ENCODE measurements at places on chromosomes 16 and 17. TPM values are rescaled to one million over a fixed set of nuclear protein-coding genes. Genes with fewer than 3 reads are reported as not detected.

The SPAG5 gene
- total RNA-seq: 146 TPM

The NOG gene
- total RNA-seq: 1.1 TPM

The SLC12A3 gene
- not detected for total RNA-seq

The COIL gene
- 23.4 TPM for total RNA-seq

The NSRP1 gene
- 23.8 TPM for total RNA-seq

The QRICH2 gene
- 3.2 TPM for total RNA-seq

The P2RX5 gene
- total RNA-seq: 6.4 TPM

The DLG4 gene
- 48.0 TPM for total RNA-seq

The GJD3 gene
- total RNA-seq: 2.3 TPM

The KRT33B gene
- not detected for total RNA-seq

The CCL16 gene
- not detected for total RNA-seq

The TPSD1 gene
- 0.31 TPM for total RNA-seq

DNA sequence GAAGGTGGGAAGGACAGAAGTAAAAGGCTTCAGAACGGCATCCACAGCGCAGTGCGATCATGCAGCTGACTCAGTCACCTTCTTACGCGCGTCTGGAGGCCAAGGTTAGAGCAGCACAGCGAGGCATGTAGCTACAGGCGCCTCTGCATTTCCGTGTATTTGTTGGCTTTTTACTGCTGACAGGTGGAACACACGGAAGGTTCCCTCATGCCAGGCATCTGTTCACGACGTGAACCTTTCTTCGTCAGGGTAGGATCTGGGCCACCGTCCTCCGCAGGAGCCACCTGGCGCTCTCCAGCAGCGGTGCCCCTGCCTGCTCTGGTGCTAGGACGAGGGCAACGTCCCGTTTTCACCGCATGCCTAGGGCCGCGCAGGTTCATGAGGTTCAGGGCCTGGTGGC lies 15.3 kb downstream of the TMEM204 start:
- H3K36me3 ChIP-seq: no peaks in the 10 kb centered on the region
- no peak for DNase-seq

DNA sequence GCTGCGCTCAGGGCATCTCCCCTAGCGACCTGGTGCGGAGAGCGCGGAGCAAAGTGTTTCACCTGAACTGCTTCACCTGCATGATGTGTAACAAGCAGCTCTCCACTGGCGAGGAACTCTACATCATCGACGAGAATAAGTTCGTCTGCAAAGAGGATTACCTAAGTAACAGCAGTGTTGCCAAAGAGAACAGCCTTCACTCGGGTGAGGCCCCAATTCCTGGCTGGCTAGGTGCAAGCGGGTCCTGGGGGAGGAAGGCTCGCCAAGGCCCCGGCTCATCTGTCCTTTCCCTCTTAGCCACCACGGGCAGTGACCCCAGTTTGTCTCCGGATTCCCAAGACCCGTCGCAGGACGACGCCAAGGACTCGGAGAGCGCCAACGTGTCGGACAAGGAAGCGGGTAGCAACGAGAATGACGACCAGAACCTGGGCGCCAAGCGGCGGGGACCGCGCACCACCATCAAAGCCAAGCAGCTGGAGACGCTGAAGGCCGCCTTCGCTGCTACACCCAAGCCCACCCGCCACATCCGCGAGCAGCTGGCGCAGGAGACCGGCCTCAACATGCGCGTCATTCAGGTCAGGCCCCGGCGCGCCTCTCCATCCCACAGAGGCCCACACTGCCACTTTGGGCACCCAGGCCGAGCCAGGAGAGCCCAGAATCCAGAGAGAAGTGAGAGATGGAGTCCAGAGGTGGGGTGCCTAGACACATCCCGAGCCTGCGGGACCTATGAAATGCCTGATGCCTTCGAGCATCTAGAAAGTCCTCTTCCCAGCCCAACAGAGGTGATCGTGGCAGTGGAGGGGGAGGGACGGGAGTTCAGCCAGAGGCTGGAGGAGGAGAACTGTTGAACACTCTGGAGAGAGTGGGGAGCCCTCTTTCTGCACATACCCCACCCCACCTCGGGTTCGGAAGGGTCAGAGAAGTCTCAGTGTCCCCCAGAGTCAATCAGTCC lies 3.3 kb downstream of the LHX1 start:
- peaks cover 99% of the 10 kb centered on the region for H3K27me3 ChIP-seq
- no peak overlapping the region for H3K27ac ChIP-seq
- H3K4me3 ChIP-seq: peak overlapping the region; percentile 18
- DNase-seq: peak; percentile 36
- H3K4me1 ChIP-seq: peaks cover 68% of the 10 kb centered on the region

DNA sequence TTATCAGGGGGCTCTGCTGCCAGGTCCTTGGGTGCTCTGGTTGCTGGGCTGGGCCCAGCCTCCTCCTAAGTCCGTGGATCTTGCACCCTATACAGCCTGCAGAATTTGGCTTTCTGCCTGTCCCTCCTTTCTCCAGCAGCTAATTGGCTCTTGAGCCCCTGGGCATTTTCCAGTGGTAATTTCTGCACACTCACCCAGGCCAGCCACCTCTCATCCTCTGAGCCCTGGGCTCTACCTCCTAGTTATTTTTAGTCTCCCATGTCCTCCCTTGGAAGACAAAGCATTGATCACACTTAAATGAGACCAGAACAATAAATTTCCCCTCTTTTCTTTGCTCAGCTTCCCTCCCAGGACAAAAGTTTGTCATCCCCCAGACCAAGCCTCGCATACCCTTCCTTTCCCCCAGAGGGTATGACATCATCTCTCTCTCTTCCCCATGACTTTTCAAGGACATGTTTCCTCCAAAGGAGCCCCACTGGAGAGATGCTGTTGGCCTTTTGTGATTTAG lies 38.1 kb downstream of the C17orf75 start:
- H3K27ac ChIP-seq: peak overlapping the region; percentile 76
- no peaks in the 10 kb centered on the region for H3K27me3 ChIP-seq
- DNase-seq: no peak
- 0 out of 2 replicates have a peak, but pooled peaks cover 2% of the 10 kb centered on the region for H3K36me3 ChIP-seq
- peaks cover 57% of the 10 kb centered on the region for H3K4me1 ChIP-seq
- H3K4me3 ChIP-seq: peak overlapping the region; percentile 1

- H3K27me3 ChIP-seq: peaks cover 28% of the 10 kb centered on the region
- H3K36me3 ChIP-seq: peaks cover 19% of the 10 kb centered on the region
- H3K4me3 ChIP-seq: peak overlapping the region; percentile 77
- no peak for DNase-seq
- H3K27ac ChIP-seq: no peak overlapping the region
Observed at GRCh38 chr16:30444231-30445148, 1.2 kb downstream of the SEPHS2 start.

GRCh38 chr17:65559804-65560627 lies 1.4 kb downstream of the AXIN2 start:
- DNase-seq: peak; percentile 58
- H3K4me1 ChIP-seq: peaks cover 16% of the 10 kb centered on the region
- no peak overlapping the region for H3K4me3 ChIP-seq
- H3K27me3 ChIP-seq: peaks cover 18% of the 10 kb centered on the region

GRCh38 chr16:79473456-79473855 lies 127.1 kb downstream of the MAF start:
- no peak for DNase-seq
- no peak overlapping the region for H3K4me3 ChIP-seq
- H3K36me3 ChIP-seq: no peaks in the 10 kb centered on the region
- no peaks in the 10 kb centered on the region for H3K4me1 ChIP-seq

DNA sequence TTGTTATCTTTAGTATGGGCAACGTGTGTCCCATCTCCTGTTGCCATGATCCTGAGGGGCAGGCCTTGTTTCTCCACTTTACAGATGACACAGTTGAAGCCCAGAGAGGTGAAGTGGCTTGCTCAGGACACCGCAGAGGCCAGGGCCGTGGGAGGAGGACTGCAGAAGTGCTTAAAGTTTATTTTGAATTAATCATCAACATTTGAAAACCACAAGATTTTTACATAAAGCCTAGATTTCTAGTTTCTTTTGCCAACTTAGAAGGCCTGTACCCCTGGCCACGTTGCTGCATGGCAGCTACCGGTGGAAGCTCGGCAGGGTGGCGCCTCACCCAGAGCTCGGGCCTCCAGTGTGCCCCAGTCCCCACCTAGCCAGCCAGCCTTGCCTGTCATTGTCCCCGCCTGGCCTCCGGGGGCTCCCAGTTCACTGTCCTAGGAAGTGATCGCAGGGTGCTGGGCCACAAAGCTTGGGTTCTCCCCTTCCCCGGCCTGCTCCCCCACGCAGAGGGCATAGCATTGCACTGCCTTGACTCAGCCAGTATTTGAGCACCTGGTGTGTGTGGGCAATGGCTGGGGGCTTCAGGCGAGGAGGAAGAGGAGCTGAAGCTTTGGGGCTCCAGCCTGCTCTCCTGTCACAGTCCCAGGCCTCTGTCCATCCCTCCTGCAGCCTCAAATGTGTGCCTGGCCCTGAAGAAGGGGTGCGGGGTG lies 14.8 kb upstream of the ADCY7 start:
- no peaks in the 10 kb centered on the region for H3K36me3 ChIP-seq
- peaks cover 25% of the 10 kb centered on the region for H3K4me1 ChIP-seq
- H3K27ac ChIP-seq: no peak overlapping the region

DNA sequence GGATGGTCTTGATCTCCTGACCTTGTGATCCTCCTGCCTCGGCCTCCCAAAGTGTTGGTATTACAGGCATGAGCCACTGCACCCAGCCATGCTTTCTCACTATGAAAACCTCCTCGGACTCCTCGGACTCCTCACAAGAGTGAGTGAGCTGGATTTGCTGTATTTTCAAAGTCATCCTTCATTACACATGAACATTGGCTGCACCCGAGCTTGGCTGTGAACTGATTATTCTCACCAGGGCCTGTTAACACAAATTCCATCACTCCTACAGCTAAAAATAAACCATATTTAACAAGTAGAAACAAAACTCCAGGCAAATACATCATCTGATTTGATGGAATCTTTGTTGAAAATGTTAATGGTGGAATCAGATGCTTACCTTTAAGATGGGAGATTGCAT lies 50.3 kb downstream of the PITPNC1 start:
- 0 out of 2 replicates have a peak, but pooled peaks cover 6% of the 10 kb centered on the region for H3K36me3 ChIP-seq
- H3K4me1 ChIP-seq: peaks cover 12% of the 10 kb centered on the region
- no peaks in the 10 kb centered on the region for H3K27me3 ChIP-seq

- no peaks in the 10 kb centered on the region for H3K27me3 ChIP-seq
- H3K4me3 ChIP-seq: no peak overlapping the region
- no peaks in the 10 kb centered on the region for H3K36me3 ChIP-seq
- H3K4me1 ChIP-seq: peaks cover 14% of the 10 kb centered on the region
Observed at GRCh38 chr17:43428524-43428923, 29.7 kb downstream of the ARL4D start.

DNA sequence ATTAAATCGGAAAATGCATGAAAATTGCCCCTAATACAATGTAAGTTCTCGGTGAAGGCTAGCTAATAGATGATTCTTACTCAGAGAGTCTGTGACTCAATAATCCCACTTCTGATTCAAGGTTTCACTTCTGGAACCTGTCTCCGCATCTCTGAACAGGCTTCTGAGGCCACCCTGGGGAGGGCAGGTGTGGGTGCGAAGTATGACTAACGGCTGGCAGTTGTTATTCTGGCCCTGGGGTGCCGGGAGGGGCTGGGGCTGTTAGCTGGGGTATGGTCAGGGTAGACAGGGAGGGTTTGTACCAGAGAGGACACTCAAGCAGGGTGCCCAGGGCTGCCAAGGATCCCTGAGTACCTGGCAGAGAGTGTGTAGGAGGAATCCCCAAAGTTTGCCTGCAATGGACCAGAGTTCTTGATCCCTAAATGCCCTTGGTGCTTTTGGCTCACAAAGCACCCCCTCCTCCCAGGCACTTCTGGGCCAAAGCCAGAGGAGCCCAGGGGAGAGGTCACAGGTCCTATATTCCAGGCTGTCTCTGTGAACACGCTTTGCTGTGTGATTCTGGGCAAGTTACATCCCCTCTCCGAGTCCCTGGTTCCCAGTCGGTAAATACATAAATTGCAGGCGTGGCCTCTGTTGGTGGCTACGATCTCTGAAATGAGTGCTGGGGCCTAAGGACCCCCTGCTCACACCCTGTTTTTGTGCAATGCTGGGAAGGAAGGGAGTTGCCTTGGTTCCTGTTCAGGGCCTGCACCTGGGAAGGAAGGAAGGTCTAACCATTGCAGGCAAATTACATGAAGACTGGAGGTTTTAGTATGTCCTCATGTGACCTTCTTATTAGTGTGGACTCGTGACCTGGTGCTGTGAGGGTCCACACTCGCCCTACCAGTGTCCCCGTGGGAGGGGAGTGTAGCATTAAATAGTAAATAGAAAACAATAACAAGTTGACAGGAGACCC lies 49.9 kb upstream of the CPNE2 start:
- H3K36me3 ChIP-seq: no peaks in the 10 kb centered on the region
- H3K27me3 ChIP-seq: no peaks in the 10 kb centered on the region
- no peak overlapping the region for H3K27ac ChIP-seq
- peaks cover 14% of the 10 kb centered on the region for H3K4me1 ChIP-seq
- no peak for DNase-seq

GRCh38 chr17:33079201-33079600 lies 87.6 kb downstream of the SPACA3 start:
- no peak for DNase-seq
- H3K27ac ChIP-seq: no peak overlapping the region
- no peak overlapping the region for H3K4me3 ChIP-seq
- H3K27me3 ChIP-seq: peaks cover 20% of the 10 kb centered on the region
- H3K4me1 ChIP-seq: no peaks in the 10 kb centered on the region
- H3K36me3 ChIP-seq: no peaks in the 10 kb centered on the region

GRCh38 chr17:3571043-3571900 lies 13.7 kb upstream of the TRPV3 start:
- H3K4me3 ChIP-seq: no peak overlapping the region
- H3K27ac ChIP-seq: no peak overlapping the region
- no peaks in the 10 kb centered on the region for H3K27me3 ChIP-seq
- H3K36me3 ChIP-seq: peaks cover 13% of the 10 kb centered on the region
- H3K4me1 ChIP-seq: no peaks in the 10 kb centered on the region

DNA sequence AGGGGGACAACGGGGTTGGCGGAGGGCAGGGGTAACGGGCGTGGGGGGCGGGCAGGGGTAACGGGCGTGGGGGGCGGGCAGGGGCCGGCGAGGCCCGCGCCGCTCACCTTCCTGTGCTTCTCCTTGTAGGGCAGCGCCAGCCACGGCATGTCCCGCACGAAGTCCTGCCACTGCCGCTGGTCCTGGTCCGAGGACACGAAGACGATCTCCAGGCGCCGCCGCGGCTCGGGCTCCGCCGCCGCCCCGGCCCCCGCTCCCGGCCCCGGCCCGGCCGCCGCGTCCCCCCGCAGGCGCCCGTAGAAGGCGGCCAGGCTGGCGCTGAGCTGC lies 401 bp downstream of the NXN start:
- peaks cover 2% of the 10 kb centered on the region for H3K36me3 ChIP-seq
- no peak for DNase-seq
- H3K4me1 ChIP-seq: peaks cover 39% of the 10 kb centered on the region
- H3K4me3 ChIP-seq: peak overlapping the region; percentile 53
- no peak overlapping the region for H3K27ac ChIP-seq

GRCh38 chr17:35596530-35597233 lies 9.6 kb downstream of the AP2B1 start:
- peaks cover 46% of the 10 kb centered on the region for H3K36me3 ChIP-seq
- H3K4me3 ChIP-seq: peak overlapping the region; percentile 45
- peak; percentile 81 for DNase-seq
- H3K4me1 ChIP-seq: peaks cover 6% of the 10 kb centered on the region
- no peaks in the 10 kb centered on the region for H3K27me3 ChIP-seq

- peaks cover 19% of the 10 kb centered on the region for H3K4me1 ChIP-seq
- H3K36me3 ChIP-seq: no peaks in the 10 kb centered on the region
- no peak for DNase-seq
Observed at GRCh38 chr17:76691379-76692191, 19.2 kb downstream of the MXRA7 start.

- peaks cover 50% of the 10 kb centered on the region for H3K36me3 ChIP-seq
- peak; percentile 92 for DNase-seq
- H3K27ac ChIP-seq: peak within 1 kb of the TSS; percentile 95
- H3K27me3 ChIP-seq: no peaks in the 10 kb centered on the region
Observed at GRCh38 chr17:7314719-7315569, at the start of gene GPS2. Gene GPS2 (minus strand): TSS chr17:7315360. CDS start chr17:7315052, 308 bp downstream.

Data from WTC11 (cell line).